Stimulated activated CD8-positive, alpha-beta memory T cell treated with anti-CD3 and anti-CD28 coated beads, Interleukin-7, amount 100 ng/mL, for 24 hours (primary cell): ENCODE measurements at places on chromosomes 4 and X.

GRCh38 chr4:101693842-101694398 lies 96.6 kb upstream of the BANK1 start:
- no peak for DNase-seq

DNA sequence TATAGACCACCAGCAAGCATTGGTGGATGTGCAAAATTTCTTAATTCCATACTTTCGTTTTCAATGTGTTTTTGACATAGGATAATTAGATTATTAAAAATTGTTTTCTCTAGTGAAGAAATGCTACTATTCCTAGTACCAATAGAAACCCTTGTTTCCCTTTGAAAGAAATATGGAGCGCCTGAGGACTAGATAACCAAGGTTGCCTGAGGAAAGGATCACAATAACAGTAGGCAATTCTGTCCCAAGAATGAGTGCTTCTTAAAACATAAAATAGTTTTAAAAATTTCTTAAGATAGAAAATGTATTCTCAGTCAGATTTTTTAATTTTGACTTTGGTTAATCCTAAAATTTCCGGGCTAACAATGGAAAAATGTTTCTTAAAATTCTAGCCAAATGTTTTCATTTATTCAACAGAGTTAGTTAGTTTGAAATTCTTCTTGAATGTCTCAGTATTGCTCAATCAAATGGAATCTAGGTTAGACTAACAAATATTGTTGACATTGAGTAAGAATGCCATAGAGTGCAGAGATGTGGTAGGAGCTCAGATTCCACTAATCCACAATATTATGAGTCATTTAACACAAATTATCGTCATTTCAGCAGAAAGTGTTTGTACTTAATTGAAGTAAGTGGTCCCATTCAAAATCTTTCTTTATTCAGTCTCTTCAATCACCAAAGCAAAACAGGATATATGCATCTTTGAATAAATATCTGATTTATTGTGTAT lies 666.0 kb downstream of the GRID2 start:
- no peak for DNase-seq

- DNase-seq, result no peak
Measured at GRCh38 chrX:12702509-12703091, 88.6 kb upstream of the PRPS2 start.

- no peak for DNase-seq
Measured at GRCh38 chr4:15149839-15150592, 147.7 kb downstream of the CPEB2 start.

- no peak for DNase-seq
Measured at GRCh38 chr4:70533211-70533610, 14.8 kb downstream of the AMTN start.
